Activated CD4-positive, alpha-beta T cell treated with anti-CD3 and anti-CD28 coated beads, Interleukin-2, amount 10 ng/mL, durations not matched to agents 7 days and 5 days (primary cell): ENCODE measurements at places on chromosomes 12 and 14. TPM values are rescaled to one million over a fixed set of nuclear protein-coding genes. Genes with fewer than 3 reads are reported as not detected.

The LIN52 gene
- total RNA-seq: 14.7 TPM

The FAM90A1 gene
- not detected for total RNA-seq

The TMEM229B gene
- total RNA-seq: 24.3 TPM

The KCNJ8 gene
- total RNA-seq: not detected

The PRIM1 gene
- total RNA-seq: 48.0 TPM

The PLBD1 gene
- not detected for total RNA-seq

The USP44 gene
- 2.9 TPM for total RNA-seq

The AQP5 gene
- total RNA-seq: not detected

The ACADS gene
- 15.5 TPM for total RNA-seq

The LIN7A gene
- not detected for total RNA-seq

The LRRIQ1 gene
- total RNA-seq: not detected

The OR11H6 gene
- total RNA-seq: not detected

The OAS1 gene
- 197 TPM for total RNA-seq

- peak overlapping the region; percentile 17 for H3K4me3 ChIP-seq
- H3K27me3 ChIP-seq: peaks cover 79% of the 10 kb centered on the region
- no peak overlapping the region for H3K27ac ChIP-seq
Measured at GRCh38 chr14:73238424-73238852, 1.1 kb downstream of the PAPLN start.

DNA sequence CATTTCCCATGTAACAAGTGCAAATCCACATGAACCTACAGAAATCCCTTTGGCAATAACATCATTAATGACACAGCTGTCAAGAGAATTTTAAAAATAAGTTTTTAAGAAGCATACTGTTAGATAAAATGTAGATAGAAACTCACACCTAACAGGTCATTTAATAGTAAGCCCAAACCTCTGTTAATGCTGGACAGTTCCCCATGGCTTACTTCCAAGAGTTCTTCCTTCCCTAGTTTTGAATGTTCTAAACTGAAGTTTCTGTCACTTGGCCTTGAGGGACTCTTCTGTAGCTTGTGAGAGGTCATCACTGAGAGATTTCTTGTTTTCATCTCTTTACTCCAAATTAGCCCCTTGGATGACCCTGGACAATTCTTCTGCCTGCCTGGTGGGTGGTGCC, 22.7 kb downstream of the OTX2 start:
- peaks cover 31% of the 10 kb centered on the region for H3K27me3 ChIP-seq
- no peak for DNase-seq
- no peak overlapping the region for H3K4me3 ChIP-seq
- no peaks in the 10 kb centered on the region for H3K36me3 ChIP-seq
- H3K27ac ChIP-seq: no peak overlapping the region

DNA sequence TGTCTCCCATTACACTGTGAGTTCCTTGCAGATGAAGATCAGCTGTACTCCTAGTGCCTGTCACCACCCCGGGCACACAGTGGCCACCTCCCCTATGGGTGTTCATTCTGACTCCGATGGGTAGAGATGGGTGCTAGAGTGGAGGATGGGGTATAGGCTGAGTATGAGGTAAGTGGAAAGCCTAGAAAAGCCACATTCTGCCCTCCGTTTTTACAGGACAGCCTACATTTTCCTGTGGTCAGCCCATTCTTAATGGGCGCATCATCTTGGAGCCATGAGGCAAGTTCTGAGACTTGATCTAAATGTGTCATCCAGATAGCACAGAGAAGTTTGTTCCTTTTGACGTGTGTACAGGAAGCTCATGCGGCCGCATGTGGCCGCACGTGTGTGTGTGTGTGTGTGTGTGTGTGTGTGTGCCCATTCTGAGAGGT, 166.7 kb upstream of the HIF1A start:
- H3K4me3 ChIP-seq: no peak overlapping the region
- peaks cover 70% of the 10 kb centered on the region for H3K36me3 ChIP-seq
- no peak for DNase-seq
- peak overlapping the region; percentile 50 for H3K27ac ChIP-seq
- H3K4me1 ChIP-seq: peaks cover 80% of the 10 kb centered on the region

- no peak for DNase-seq
- no peaks in the 10 kb centered on the region for H3K27me3 ChIP-seq
- H3K27ac ChIP-seq: no peak overlapping the region
- H3K4me3 ChIP-seq: no peak overlapping the region
- H3K36me3 ChIP-seq: no peaks in the 10 kb centered on the region
Measured at GRCh38 chr12:57195611-57196371, 20.8 kb upstream of the NXPH4 start.

DNA sequence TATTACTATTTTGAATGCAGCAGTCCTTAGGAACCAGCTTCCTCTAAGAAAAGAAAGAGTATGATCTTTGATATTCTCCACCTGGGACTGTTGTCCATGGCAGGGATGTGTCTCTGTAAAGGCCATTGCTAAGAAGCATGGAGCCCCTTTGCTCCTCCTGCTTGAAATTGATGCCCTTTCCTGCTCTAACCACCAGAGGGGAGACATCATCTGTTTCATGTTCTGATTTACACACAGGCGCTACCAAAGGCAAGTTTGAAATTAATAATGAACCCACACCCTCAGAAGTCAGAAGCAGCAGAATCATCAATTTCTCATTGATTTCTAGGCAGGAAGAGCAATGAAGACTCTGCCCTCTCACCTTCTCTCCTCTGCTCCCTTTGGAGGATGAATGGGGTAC, 253.8 kb downstream of the RMST start:
- no peaks in the 10 kb centered on the region for H3K27me3 ChIP-seq
- no peak overlapping the region for H3K4me3 ChIP-seq
- H3K27ac ChIP-seq: no peak overlapping the region
- H3K36me3 ChIP-seq: no peaks in the 10 kb centered on the region

- H3K27ac ChIP-seq: no peak overlapping the region
- H3K4me3 ChIP-seq: no peak overlapping the region
- peaks cover 73% of the 10 kb centered on the region for H3K4me1 ChIP-seq
- no peak for DNase-seq
Measured at GRCh38 chr14:24439257-24439656, 3.3 kb downstream of the SDR39U1 start.

GRCh38 chr14:56120091-56120691, 2.0 kb downstream of the PELI2 start:
- peak overlapping the region; percentile 69 for H3K4me3 ChIP-seq
- no peak overlapping the region for H3K27ac ChIP-seq
- no peak for DNase-seq
- peaks cover 40% of the 10 kb centered on the region for H3K4me1 ChIP-seq
- H3K36me3 ChIP-seq: no peaks in the 10 kb centered on the region
- peaks cover 31% of the 10 kb centered on the region for H3K27me3 ChIP-seq

- H3K4me3 ChIP-seq: no peak overlapping the region
- DNase-seq: no peak
- no peak overlapping the region for H3K27ac ChIP-seq
- no peaks in the 10 kb centered on the region for H3K27me3 ChIP-seq
- peaks cover 6% of the 10 kb centered on the region for H3K4me1 ChIP-seq
- peaks cover 41% of the 10 kb centered on the region for H3K36me3 ChIP-seq
Measured at GRCh38 chr12:55985341-55985740, 11.5 kb downstream of the RAB5B start.

DNA sequence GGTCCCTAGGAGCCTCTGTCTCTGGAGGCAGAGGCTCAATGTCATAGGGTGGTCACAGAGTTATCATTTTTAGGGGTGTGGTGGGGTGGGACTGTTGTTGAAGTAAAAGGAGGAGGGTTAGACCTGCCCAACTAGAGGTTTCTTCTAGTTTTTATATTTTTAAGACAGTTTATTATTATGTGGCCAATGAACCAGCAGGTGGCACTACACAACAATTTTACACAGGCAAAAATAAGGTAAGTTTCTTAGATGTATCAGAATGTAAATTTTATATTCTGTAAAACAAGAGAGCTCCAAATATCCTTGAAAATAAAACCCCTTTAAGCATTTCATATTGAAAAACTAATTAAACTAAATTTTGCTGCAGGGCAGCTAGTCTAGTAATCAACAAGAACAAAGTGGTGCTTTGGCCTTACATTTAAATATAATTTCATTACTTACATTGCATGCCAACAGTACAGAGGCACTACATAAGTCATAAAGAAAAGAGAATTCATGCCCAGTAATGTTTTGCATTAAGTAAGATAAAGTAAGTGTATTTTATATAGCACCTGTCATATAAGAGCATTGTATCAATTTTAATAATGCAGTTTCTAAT, 22.2 kb upstream of the OVCH1 start:
- DNase-seq: peak; percentile 49
- H3K27ac ChIP-seq: no peak overlapping the region
- no peak overlapping the region for H3K4me3 ChIP-seq
- H3K36me3 ChIP-seq: no peaks in the 10 kb centered on the region

DNA sequence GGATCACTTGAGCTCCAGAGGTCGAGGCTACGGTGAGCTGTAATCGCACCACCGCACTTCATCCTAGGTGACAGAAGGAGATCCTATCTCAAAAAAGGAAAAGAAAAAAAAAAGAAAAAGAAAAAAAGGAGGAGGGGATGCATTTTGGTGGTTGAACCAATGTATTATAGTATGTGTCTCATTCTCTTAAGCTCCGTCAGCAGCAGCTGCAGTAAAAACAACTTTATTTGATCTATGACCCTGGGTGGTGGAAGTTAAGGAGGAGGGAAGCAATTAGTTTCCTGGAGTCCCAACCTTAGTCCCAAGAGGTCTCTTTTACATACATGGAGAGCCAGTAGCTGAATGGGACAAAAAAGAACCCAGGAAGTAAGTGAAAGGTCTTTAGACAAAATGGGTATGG, 26.8 kb upstream of the APOF start:
- H3K27me3 ChIP-seq: no peaks in the 10 kb centered on the region
- H3K27ac ChIP-seq: no peak overlapping the region
- no peak overlapping the region for H3K4me3 ChIP-seq
- no peaks in the 10 kb centered on the region for H3K4me1 ChIP-seq

DNA sequence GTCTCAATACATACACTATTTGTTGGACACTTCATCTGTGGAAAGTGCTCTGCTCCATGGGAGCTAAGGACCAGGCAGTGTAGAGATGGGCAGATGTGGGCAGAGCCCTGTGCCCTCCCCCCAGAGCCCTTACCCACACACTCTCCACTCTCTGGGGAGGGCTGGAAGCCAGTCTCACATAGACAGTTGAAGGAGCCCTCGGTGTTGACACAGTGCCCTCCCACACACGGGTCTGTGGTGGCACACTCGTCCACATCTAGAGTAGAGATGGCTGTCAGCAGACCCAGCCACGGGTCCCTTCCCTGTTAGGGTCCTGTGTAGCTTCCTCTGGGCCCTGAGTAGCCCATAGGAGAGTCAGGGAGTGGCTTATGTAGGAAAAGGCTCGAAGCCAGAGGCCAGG, 14.3 kb downstream of the ISCA2 start:
- H3K27ac ChIP-seq: no peak overlapping the region
- no peak overlapping the region for H3K4me3 ChIP-seq
- H3K27me3 ChIP-seq: peaks cover 8% of the 10 kb centered on the region
- no peak for DNase-seq
- no peaks in the 10 kb centered on the region for H3K4me1 ChIP-seq

DNA sequence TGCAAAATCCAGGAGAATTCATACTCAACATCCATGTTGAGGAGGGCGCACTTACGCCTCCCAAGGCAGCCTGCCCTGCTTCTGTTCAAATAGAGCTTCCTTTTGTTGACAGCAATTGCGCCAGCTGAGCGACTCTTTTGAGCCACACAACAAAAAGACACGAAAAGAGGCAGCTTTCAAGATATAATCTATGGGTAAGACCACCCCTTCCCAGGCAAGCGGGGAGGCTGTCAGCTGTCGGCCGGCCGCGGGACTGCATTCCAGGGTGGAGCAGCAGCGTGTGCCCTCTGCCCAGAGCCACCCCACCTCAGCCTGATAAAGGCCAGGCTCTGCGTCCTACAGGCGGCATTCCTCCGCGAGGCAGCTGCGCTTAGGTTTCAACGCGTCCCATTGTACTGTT, 15.8 kb upstream of the STAB2 start:
- no peak for DNase-seq
- no peak overlapping the region for H3K27ac ChIP-seq
- H3K36me3 ChIP-seq: no peaks in the 10 kb centered on the region
- H3K4me1 ChIP-seq: peaks cover 2% of the 10 kb centered on the region
- no peak overlapping the region for H3K4me3 ChIP-seq
- peaks cover 67% of the 10 kb centered on the region for H3K27me3 ChIP-seq

- no peaks in the 10 kb centered on the region for H3K27me3 ChIP-seq
- peaks cover 18% of the 10 kb centered on the region for H3K36me3 ChIP-seq
- DNase-seq: peak; percentile 51
- peaks cover 66% of the 10 kb centered on the region for H3K4me1 ChIP-seq
- H3K27ac ChIP-seq: peak overlapping the region; percentile 90
Measured at GRCh38 chr14:55332654-55333570, 61.7 kb downstream of the FBXO34 start.

GRCh38 chr14:42174357-42174756, 567.7 kb downstream of the LRFN5 start:
- no peak overlapping the region for H3K4me3 ChIP-seq
- DNase-seq: no peak
- H3K36me3 ChIP-seq: no peaks in the 10 kb centered on the region
- no peaks in the 10 kb centered on the region for H3K27me3 ChIP-seq
- H3K4me1 ChIP-seq: no peaks in the 10 kb centered on the region
- H3K27ac ChIP-seq: no peak overlapping the region

DNA sequence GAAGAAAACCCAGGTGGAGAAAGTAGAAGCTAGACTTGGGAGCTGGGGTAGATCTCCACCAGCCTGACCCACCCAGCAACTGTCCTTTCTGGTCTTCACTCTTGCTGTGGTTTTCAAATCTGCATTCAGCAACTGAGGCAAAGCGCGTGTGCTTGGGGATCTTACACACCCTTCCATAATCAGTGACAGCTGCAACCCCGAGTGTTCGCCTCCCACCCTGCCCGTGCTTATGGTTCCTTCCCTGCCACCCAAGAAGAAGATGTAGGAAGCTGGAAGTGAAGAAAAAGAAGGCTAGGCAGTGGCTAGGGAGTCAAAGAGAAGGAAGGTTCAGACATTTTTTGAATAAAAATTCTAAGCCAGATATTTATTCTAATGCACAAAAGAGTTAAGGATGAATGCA, 162.6 kb upstream of the CCND2 start:
- H3K4me1 ChIP-seq: peaks cover 78% of the 10 kb centered on the region
- H3K27ac ChIP-seq: no peak overlapping the region
- H3K4me3 ChIP-seq: no peak overlapping the region
- peaks cover 3% of the 10 kb centered on the region for H3K36me3 ChIP-seq
- no peak for DNase-seq

DNA sequence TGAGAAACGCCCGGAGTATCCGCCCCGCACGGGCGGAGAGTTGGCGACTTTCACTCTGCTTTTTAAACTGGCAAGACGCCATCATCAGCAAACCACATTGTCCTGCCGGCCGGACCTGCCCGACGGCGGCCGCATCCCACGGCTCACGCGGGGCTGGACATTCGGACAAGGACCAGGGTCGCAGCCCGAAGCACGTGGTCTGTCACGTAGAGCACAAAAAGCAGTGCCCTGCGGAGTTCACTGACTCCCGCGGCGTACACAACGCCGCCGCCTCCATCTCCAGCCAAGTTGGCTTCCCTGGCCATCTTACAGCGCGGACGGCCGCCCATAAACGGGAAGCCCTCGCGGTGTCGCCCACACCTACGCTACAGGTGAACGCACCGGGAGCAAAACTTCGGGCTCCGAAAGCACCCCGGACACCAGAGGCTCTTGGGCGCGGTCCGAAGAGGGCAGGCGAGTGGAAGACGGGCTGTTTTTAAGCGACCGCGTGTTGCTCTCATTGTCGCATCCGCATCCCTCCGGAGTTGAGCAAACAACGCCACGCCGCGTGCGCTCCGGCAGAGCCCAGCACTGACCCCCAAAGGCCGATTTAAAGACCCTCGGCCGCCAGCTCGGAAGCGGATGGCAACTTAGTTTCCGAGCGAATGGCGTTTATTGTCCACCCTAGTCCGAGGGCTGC, 966 bp downstream of the SINHCAF start:
- peak overlapping the region; percentile 98 for H3K4me3 ChIP-seq
- H3K4me1 ChIP-seq: peaks cover 34% of the 10 kb centered on the region
- peak; percentile 52 for DNase-seq
- peaks cover 2% of the 10 kb centered on the region for H3K27me3 ChIP-seq
